Glomerular endothelial cell (primary cell): ENCODE measurements at places on chromosomes 16 and 17. TPM values are rescaled to one million over a fixed set of nuclear protein-coding genes. Genes with fewer than 3 reads are reported as not detected.

Gene NAGS
- total RNA-seq: 1.8 and 4.6 TPM in 2 replicates

Gene PDE6G
- total RNA-seq: 2.7 and 3.2 TPM in 2 replicates

Gene ASGR2
- not detected in 2 replicates for total RNA-seq

Gene EMP2
- 6.0 and 6.9 TPM in 2 replicates for total RNA-seq

Gene SMIM22
- total RNA-seq: not detected in 2 replicates

Gene CNGB1
- total RNA-seq: not detected in 2 replicates

Gene APOH
- not detected in 2 replicates for total RNA-seq

Gene ADCY9
- 13.6 and 18.3 TPM in 2 replicates for total RNA-seq

Gene GEMIN4
- total RNA-seq: 16.6 and 18.6 TPM in 2 replicates

Gene SPATA22
- total RNA-seq: not detected in 2 replicates

Gene TBX21
- not detected in 2 replicates for total RNA-seq

Gene KRT32
- not detected in 2 replicates for total RNA-seq

Gene LONP2
- total RNA-seq: 35.1 and 35.4 TPM in 2 replicates

Gene MFSD6L
- total RNA-seq: 0.12 TPM in 1 of 2 replicates, not detected in the other

Gene PPY
- not detected in 2 replicates for total RNA-seq

Gene CTRB1
- not detected in 2 replicates for total RNA-seq

Gene HAP1
- 0.99 TPM in 1 of 2 replicates, not detected in the other for total RNA-seq

Gene CD19
- total RNA-seq: not detected in 2 replicates

Gene RGS11
- 2.3 and 3.9 TPM in 2 replicates for total RNA-seq

Gene CACNG4
- 0.05 TPM in 1 of 2 replicates, not detected in the other for total RNA-seq

Gene C16orf74
- 20.2 and 22.8 TPM in 2 replicates for total RNA-seq
